Esophagus squamous epithelium (tissue), 5 donors: ENCODE measurements at places on chromosomes 16 and 17.

- no peak overlapping the region for H3K4me3 ChIP-seq
- H3K4me1 ChIP-seq, result no peaks in the 10 kb centered on the region
- no peaks in the 10 kb centered on the region for H3K36me3 ChIP-seq
- peak overlapping the region; percentile 56 for H3K27ac ChIP-seq
- DNase-seq, result no peak
Observed at GRCh38 chr17:65783845-65784334, 222.4 kb upstream of the AXIN2 start.

- H3K36me3 ChIP-seq, result no peaks in the 10 kb centered on the region
- no peak overlapping the region for H3K4me3 ChIP-seq
- peak overlapping the region; percentile 33 for H3K27ac ChIP-seq
- DNase-seq, result no peak
- H3K4me1 ChIP-seq, result peaks cover 38% of the 10 kb centered on the region
Observed at GRCh38 chr16:68283346-68283745, 19.0 kb downstream of the SLC7A6 start.

DNA sequence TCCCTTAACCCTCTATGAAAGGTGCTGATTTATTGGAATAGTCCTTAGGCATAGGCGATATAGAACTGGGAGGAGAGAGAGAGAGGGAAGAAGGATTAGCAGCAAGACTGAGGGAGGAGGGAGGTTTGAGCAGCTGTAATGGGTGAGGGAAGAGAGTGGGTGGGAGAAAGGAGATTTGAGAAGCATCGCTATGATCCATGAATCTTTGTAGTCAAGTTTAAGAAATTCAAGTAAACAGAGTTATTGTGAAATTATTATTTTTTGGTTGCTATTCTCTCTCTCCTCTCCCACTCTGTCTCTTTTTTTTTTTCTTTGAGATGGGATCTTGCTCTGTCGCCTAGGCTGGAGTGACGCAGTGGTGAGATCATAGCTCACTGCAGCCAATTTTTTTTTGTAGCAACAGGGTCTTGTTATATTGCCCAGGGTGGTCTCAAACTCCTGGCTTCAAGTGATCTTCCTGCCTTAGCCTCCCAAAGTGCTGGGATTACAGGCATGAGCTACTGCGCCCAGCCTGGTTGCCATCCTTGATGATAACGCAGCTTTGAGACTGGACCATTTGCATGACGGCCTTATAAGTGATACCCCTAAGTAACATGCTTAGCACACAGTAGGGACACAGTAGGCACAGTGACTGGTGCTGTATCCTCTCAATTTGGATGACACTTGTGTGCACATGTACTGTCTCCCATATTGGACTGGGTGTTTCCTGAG, 21.0 kb upstream of the TNS4 start:
- H3K27me3 ChIP-seq, result no peaks in the 10 kb centered on the region
- H3K4me1 ChIP-seq, result peaks cover 90% of the 10 kb centered on the region
- no peaks in the 10 kb centered on the region for H3K36me3 ChIP-seq
- no peak overlapping the region for H3K4me3 ChIP-seq
- DNase-seq, result no peak
- H3K27ac ChIP-seq, result peak overlapping the region; percentile 94

DNA sequence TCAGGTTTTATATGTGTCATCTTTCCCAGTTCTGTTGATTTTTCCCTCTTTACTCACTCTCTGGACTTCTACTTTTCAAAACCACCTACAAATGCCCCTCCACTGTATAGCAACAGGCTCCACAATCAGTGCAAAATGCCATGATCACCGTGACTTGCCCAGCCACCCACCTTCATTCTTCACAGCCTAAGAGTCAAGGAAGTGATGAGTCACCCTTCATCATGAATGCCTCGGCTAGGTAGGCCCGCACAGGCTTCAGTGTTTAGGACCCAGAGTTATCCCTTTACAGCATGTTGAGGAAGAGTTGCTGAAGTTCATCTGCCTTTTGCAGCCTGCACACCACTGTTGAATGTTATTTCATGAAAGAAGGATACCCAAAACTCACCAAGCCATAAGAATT, 158.6 kb downstream of the PMP22 start:
- no peak overlapping the region for H3K4me3 ChIP-seq
- no peaks in the 10 kb centered on the region for H3K36me3 ChIP-seq
- H3K27me3 ChIP-seq, result peaks cover 22% of the 10 kb centered on the region
- no peak overlapping the region for H3K27ac ChIP-seq
- DNase-seq, result no peak

DNA sequence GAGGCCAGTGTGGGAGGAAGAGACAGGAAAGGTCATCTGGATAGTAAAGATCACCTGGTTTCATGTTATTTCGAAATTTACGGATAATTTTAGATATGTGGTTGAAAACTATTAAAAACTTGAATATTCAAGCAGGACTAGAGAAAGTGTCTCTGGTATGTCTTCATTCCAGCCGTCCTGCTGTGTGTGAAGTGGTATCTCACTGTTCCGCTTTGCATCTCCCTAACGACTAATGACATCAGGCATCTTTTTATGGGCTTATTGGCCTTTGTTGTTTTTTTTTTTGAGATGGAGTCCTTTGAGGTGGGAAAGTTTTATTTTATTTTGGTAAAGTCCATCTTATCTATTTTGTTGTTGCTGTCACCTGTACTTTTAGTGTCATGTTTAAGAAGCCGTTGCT, 214.4 kb upstream of the CHMP6 start:
- no peak overlapping the region for H3K4me3 ChIP-seq
- H3K4me1 ChIP-seq, result peaks cover 4% of the 10 kb centered on the region
- DNase-seq, result no peak
- H3K27ac ChIP-seq, result no peak overlapping the region
- H3K27me3 ChIP-seq, result no peaks in the 10 kb centered on the region

DNA sequence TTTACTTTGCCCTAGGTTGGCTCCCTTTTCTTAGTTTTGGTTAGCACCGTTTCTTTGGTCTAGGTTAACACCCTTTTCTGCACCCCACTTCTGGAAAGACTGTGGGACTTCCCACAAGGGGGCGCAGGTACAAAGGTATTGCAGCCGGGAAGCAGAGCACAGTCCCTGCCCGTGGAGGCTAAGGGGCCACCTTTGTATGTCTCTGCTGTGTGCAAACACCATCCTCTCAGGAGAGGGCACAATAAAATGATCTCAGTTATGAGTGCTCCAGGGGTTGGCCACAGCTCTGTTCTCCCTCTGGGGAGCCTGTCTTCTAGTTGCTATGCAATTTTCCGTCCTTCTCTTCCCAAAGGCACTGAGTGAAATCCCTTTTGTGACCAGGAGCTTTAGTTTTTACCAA, 28.4 kb upstream of the TMC5 start:
- no peak for DNase-seq
- H3K4me1 ChIP-seq, result peaks cover 28% of the 10 kb centered on the region
- H3K4me3 ChIP-seq, result no peak overlapping the region

DNA sequence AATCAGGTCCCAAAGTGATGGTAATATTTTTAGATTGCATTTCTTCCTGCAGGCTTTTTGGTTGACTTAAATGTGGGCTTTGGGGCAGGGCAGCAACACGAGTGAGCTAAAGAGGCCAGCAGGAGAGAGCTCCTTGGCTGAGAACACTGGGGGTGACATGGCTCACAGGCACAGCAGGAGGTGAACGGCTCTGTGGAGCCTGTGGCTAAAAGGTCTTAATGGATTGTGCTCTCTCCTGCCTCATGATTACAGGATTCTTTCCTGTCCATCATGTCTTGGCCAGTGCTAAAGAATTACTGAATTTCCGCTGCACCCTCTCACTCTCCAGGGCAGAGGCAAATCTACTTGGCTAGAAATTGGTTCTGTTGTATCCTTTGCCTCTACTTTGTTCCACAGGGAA, 366.6 kb downstream of the HS3ST4 start:
- DNase-seq, result no peak
- H3K4me3 ChIP-seq, result no peak overlapping the region
- no peaks in the 10 kb centered on the region for H3K36me3 ChIP-seq
- H3K4me1 ChIP-seq, result no peaks in the 10 kb centered on the region

DNA sequence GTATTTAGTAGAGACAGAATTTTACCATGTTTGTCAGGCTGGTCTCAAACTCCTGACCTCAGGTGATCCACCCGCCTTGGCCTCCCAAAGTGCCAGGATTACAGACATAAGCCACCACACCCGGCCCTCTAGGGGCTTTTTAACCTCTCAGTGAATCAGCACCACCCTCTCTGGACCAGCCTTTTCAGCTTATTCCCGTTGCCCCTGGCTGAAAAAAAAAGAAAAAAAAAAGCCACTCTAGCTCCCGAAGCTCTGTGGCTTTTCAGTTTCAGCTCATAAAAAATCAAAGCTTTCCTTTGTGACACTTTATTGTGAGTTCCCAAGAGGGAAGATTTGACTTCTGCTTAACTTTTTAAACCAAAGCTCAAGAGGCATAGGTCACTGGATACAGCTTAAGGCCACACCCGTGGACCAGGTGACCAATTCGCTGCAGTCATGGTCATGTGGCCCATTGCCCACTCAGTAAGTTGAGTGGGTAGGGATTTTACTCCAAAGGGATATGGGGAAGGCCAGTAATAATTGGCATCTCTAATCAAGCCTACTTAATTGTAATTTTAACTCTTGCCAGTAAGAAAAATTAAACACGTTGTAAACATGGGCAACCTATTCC, 46.6 kb upstream of the MED13 start:
- DNase-seq, result no peak
- H3K27ac ChIP-seq, result no peak overlapping the region
- H3K36me3 ChIP-seq, result no peaks in the 10 kb centered on the region
- peaks cover 22% of the 10 kb centered on the region for H3K27me3 ChIP-seq

- H3K36me3 ChIP-seq, result no peaks in the 10 kb centered on the region
- no peak overlapping the region for H3K27ac ChIP-seq
- no peaks in the 10 kb centered on the region for H3K27me3 ChIP-seq
Observed at GRCh38 chr17:60832631-60833030, 155.0 kb downstream of the BCAS3 start.

DNA sequence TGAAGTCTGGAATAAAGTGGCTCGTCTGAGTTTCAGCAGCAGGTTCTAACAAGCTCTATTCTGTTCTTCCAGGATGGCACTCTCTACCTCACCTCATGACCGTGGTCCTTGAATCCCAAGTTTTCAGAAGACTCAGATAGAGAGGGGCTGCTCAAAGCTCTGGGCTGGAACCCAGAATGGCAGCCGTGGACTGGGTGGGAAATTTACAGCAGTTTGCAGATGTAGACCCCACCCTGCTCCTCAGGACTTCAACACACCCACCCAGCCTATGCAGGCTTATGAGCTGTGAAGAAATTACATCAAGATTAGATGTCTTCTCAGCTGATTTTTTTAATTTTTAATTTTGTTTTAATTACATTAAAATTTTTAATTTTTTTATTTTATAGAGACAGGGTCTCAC, 59.4 kb downstream of the METRNL start:
- H3K27ac ChIP-seq, result no peak overlapping the region
- no peaks in the 10 kb centered on the region for H3K27me3 ChIP-seq
- no peak for DNase-seq
- H3K36me3 ChIP-seq, result no peaks in the 10 kb centered on the region
- H3K4me1 ChIP-seq, result no peaks in the 10 kb centered on the region

DNA sequence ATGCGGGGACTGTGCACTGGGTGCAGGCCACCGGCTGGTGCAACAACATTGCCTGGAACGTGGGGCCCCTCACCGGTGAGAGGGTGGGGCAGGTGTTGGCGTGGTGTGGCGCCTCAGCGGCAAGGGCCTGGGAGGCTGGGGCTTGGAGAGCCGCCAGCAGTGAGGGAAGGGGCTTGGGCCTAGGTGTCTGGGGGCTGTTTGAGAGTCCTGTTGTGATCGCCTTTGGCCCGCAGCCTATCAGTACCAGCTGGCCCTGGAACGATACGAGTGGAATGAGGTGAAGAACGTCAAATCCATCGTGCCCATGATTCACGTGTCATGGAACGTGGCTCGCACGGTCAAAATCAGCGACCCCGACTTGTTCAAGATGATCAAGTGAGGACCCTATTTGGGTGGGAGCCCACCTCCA, 2.6 kb upstream of the TMEM88 start:
- H3K27me3 ChIP-seq, result no peaks in the 10 kb centered on the region
- no peak overlapping the region for H3K27ac ChIP-seq
- peaks cover 29% of the 10 kb centered on the region for H3K4me1 ChIP-seq

- peaks cover 19% of the 10 kb centered on the region for H3K36me3 ChIP-seq
- H3K27ac ChIP-seq, result no peak overlapping the region
- no peak overlapping the region for H3K4me3 ChIP-seq
- no peak for DNase-seq
- H3K4me1 ChIP-seq, result no peaks in the 10 kb centered on the region
- H3K27me3 ChIP-seq, result no peaks in the 10 kb centered on the region
Observed at GRCh38 chr16:24784121-24784520, 54.7 kb downstream of the TNRC6A start.

- no peak overlapping the region for H3K27ac ChIP-seq
- H3K4me1 ChIP-seq, result peaks cover 63% of the 10 kb centered on the region
- no peak for DNase-seq
- H3K36me3 ChIP-seq, result no peaks in the 10 kb centered on the region
- peaks cover 15% of the 10 kb centered on the region for H3K27me3 ChIP-seq
Observed at GRCh38 chr17:81121841-81122733, 43.2 kb upstream of the PVALEF start.

GRCh38 chr16:31476303-31477219, 4.6 kb downstream of the TGFB1I1 start:
- H3K4me1 ChIP-seq, result peaks cover 72% of the 10 kb centered on the region
- peaks cover 48% of the 10 kb centered on the region for H3K36me3 ChIP-seq
- H3K4me3 ChIP-seq, result peak overlapping the region; percentile 45

DNA sequence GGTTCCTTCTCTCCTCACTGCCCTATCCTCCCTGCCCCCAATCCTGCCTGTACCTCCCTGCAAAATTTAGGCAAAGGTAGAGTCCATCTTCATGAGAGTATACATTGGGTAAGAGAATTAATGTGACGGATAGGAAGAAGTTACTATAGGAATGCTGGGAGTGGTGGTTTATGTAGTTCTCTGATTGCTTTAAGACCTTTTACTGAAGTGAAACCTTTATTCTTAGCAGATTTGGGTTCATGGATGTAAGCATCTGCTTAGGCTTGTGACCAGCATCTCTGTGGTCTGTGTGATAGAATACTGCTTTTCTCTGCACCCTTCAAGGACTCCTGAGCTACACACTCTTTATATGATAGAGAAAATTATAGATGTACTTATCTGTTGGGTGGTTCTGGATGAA, 127.3 kb downstream of the PRKCA start:
- H3K4me3 ChIP-seq, result no peak overlapping the region
- no peaks in the 10 kb centered on the region for H3K36me3 ChIP-seq
- no peaks in the 10 kb centered on the region for H3K27me3 ChIP-seq
- H3K27ac ChIP-seq, result no peak overlapping the region
- no peak for DNase-seq

- H3K36me3 ChIP-seq, result no peaks in the 10 kb centered on the region
- H3K4me1 ChIP-seq, result peaks cover 11% of the 10 kb centered on the region
- no peak for DNase-seq
- no peak overlapping the region for H3K4me3 ChIP-seq
Observed at GRCh38 chr17:55348749-55349354, 72.8 kb downstream of the MMD start.

GRCh38 chr16:87924811-87925670, 11.3 kb downstream of the CA5A start:
- no peaks in the 10 kb centered on the region for H3K4me1 ChIP-seq
- H3K27me3 ChIP-seq, result no peaks in the 10 kb centered on the region
- no peak overlapping the region for H3K4me3 ChIP-seq
- no peaks in the 10 kb centered on the region for H3K36me3 ChIP-seq

GRCh38 chr17:54172096-54172984, 349.6 kb downstream of the KIF2B start:
- H3K4me3 ChIP-seq, result no peak overlapping the region
- DNase-seq, result no peak
- H3K27ac ChIP-seq, result no peak overlapping the region

GRCh38 chr16:85384833-85385462, 228.2 kb upstream of the GSE1 start:
- H3K27ac ChIP-seq, result peak overlapping the region; percentile 86
- H3K27me3 ChIP-seq, result no peaks in the 10 kb centered on the region
- no peak overlapping the region for H3K4me3 ChIP-seq
- DNase-seq, result no peak
- H3K36me3 ChIP-seq, result no peaks in the 10 kb centered on the region
